SK-N-SH treated with all-trans-retinoic acid at 6 μM for 48 hours (cell line): ENCODE measurements at places on chromosomes 6 and 20.

DNA sequence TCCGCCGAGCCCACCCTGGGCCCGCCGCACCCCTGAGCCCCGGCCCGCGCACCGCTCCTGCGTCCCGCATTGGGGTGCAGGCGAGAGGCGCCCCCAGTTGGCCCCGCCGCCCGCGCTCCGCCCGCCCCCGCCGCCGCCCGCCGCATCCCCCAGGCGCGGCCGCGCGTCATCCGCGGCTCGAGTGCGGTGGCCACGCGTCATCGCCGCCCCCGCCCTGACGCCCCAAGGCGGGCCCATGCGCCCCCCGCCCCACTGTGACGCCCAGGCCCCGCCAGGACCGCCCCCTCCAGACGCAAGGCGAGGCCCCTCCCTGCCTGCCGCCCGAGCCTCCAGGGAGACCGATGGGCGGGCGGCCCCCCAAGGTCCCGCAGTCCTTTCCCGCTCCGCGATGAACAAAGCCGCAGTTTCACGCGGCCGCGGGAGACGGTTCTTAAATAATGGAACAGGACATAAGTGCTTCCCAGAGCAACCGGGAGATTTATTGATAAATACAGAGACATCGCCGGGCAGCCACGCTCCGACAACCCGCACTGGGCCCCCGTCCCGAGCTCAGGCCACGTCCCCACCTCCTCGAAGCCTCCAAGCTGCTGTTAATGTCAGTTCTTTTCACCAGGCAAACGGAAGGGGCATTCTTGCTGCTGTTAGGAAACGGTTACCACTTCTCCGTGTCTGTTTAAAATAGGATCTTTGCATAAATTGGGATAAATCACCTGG lies at the start of gene ANKRD60:
Gene ANKRD60, minus strand, starts transcription at position 170 of the 714 bp plus-strand sequence. Its CDS starts 0 bp downstream, at position 170.
- ATAC-seq: peak; percentile 55

DNA sequence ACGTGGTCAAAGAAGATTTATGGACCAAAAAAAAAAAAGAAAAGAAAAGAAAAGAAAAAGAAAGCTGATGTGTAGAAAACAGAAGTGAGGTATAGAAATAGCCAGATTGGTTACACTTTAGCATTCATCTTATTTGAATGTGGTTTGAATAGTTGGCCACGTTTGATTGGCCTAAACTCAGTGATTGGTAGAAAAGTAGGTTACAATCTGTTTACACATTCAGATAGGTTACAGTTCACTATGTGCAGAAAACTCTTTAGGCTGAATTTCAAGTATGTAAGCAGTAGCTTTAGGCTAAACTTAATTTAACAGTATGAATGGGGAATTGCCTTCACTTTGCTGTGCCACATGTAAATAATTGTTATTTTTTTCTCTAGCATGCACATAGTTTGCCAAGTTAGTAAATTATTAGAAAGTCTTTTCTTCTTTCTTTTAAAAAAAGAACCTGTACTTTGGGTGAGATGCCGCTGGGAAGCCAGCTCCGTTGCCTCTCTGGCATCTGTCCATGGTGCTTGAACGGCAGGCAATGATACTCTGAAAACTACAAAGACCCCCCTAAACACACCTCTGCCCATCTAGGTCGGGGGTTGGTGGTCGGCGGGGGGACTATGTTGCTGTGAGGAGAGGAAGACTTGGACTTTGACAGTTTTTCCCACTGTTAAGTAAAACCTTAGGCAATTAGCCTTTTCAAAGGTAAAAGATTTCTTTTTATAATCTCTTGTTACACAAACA lies 173.0 kb downstream of the AIG1 start:
- no peak for ATAC-seq

GRCh38 chr20:20712474-20713243 lies at the start of gene RALGAPA2:
RALGAPA2 (minus strand) TSS chr20:20712644; CDS start chr20:20712480, 164 bp downstream.
- ATAC-seq: peak; percentile 99

DNA sequence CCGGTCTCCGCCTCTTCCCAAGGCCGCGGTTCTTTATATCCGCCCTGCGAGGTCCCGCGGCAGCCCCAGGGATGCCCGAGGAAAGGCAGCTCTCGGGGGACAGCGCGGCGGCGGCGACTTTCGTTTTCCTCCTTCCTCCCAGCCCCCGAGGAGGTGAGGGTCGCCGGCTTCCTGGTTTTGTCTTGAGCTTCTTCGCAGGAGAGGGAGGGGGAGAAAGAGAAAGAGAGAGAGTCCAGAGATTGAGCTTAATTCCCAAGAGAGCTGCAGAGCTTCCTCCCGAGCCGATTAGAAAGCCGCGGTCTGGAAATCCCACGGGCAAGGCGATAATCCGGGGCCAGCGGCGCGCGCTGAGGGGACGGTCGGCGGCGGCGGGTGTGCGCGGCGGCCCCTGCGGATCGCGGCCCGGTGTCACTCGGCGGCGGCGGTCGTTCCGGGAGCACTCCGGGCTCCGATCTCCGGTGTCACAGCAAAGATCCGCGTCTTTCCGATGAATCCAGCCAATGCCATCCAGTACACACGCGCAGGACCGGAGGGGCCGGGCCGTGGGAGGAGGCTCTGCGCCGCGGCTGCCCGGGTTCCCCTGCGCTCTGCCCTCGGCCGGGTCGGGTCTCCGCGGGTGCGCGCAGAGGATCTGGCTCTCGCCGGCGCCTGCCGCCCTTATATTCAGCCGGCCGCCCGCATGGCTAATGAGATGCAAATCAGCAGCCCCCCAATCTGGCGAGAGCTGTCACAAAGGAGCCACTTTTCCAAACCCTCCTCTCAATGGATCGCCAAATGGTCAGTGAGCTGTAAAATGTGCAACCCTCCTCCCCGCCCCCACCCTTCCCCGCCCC lies at the start of gene DLL1:
Gene DLL1, minus strand, starts transcription at position 783 of the 833 bp plus-strand sequence. CDS start 939 bp downstream, outside the sequence.
- peak; percentile 42 for ATAC-seq

DNA sequence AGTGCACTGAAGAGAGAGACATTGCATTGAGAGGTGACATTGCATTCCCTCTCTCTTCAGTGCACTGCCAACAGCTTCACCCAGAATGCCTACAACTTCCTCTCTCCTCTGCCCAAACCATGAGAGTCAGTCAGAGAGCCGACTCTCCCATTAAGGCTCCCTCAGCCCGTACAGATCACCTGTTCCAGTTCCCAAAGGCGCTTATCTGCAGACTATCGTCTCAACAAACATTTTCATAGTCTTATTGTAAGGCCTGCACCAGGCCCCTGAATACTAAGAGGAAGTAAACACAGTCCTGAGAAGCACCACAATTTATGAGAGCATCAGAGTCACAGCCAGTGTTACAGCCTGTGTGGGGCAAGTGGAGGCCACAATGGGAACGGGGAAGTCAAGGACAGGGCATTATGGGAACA lies 53.7 kb downstream of the GFOD1 start:
- no peak for ATAC-seq
